ENCODE measurements at places on chromosomes 16 and 17.

DNA sequence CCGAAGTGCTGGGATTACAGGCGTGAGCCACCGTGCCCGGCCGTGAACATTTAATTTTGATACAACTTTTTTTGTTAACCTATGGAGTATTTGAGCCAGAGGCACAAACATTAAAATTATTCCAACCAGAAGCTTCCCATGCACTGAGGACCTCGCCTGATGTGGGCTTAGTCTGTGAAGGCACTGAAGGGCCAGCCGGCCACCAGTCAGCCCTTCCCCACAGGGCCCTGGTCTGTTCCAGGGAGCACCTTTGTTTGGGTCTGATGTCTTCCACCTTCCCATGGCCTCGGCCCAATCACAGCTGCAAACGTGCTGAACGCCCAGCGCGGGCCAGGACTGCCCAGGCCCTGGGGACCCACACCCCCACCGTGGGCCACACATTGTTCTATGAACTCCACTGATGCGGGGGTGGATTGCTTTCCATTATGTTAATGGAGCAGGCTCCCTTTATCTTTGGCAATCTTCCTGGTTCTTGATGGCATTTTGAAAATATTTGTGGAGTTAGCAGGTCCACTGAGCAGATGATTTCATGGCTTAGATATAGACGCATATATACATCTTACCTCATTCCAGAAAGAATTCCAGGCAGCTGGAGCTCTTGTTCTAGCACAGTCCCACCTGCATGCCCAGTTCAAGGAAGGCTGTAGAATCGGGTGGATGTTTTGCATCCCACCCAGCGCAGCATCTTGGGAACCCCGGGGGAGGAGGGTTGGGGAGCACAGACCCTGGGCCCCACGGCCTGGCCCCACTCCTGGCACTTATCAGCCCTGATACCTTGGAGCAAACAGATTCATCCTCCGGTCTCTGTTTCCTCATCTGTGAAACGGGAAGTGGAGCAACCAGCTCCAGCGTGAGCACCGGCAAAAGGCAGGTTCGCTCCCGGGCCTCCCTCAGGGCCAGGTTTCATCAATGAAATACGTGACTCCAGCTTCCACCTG lies 14.5 kb downstream of the SPIRE2 start:
- DNase-seq, result peak; percentile 58

GRCh38 chr17:16938496-16939207 lies 33.3 kb downstream of the TNFRSF13B start:
- DNase-seq, result no peak

GRCh38 chr17:65071861-65072260 lies 15.3 kb upstream of the GNA13 start:
- DNase-seq, result no peak

GRCh38 chr17:4616476-4616875 lies 25.0 kb downstream of the ALOX15 start:
- DNase-seq, result no peak

DNA sequence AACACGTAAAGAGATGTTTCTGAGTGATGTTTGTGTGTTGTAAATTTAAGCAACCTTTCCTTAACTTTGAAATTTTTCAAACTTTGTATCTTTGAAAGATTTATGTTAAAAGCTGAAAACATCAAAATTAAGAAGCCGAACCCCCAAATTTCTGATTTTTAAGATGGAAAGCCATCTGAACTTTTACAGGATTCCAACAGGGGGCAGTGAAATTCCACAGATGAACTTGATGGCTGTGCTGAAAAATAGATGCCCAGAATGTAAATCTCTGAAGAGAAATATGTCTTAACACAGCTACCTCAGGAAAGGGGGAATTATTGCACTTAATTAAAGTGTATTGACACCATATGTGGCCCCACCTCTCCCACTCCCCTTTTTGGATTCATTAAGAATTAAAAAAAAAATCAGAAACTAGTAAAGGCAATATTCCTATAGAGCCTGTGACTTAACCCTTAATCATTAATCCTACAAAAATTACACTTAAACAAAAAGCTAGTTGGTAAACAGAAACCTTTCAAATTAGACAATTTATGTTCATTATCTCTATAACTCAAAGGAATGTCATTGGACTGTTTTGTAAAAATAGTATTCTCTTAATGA lies 597.9 kb downstream of the KCNJ2 start:
- DNase-seq, result peak; percentile 15

GRCh38 chr16:1160773-1161348 lies 8.0 kb downstream of the CACNA1H start:
- no peak for DNase-seq

GRCh38 chr16:85668676-85669424 lies 19.9 kb downstream of the GINS2 start:
- DNase-seq, result no peak

DNA sequence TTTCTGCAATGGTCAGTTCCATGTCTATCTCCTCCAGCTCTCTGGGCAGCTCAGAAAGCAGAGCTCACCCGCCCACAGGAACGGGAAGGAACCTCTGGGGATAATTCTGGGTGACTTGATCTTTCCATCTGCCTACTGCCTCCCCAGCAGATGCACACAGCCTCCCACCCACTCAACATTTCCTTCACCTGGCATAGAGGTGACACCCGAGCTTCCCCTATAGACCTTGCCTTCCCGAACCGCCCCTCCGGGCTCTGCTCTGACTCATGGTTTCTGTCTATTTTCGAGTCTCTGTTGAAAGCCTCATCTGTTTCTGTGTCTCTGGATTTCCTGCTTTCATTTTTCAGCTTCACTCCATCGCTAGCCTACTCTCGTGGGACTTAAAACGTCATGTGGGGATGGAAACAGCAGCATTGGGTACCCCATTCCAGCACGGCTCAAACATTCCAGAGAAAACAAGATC lies 11.4 kb downstream of the GGA3 start:
- no peak for DNase-seq

DNA sequence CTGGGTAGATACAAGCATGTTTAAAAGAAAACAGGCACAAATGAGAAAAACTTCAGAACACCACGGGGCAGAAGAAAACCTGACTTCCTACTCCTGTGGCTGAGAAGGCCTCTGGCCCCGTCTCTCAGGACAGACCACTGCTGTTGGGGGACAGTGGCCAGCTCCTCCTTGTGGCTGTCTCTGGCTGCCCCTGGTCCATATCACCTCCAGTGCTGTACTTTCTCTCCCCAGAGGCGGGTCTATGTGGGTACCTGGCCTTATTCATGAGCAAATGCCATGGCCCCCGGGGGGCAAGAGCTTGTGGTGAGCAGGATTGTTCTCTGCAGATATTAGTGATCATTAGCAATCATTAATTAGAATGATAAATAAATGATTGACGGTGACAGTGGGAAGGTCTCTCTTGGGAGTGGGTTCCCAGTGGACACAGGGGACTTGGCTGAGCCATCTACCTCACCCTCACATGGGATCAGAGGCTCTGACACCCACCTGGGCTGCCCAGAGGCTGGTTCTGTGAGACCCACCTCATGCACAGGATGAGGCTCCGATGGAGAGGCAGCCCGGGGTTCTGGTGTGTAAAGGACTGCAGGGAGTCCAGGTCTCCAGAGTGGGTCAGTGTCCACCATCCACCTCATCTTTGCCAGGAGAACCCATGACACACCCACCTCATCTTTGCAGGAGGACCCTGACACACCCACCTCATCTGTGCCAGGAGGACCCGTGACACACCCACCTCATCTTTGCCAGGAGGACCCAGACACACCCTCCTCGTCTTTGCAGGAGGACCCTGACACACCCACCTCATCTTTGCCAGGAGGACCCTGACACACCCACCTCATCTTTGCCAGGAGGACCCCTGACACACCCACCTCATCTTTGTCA lies 30.6 kb upstream of the CBFA2T3 start:
- no peak for DNase-seq

GRCh38 chr17:39517224-39517623 lies 55.9 kb downstream of the CDK12 start:
- DNase-seq, result peak; percentile 58

GRCh38 chr16:12583237-12583897 lies 220.3 kb downstream of the CPPED1 start:
- no peak for DNase-seq

GRCh38 chr16:7303052-7303610 lies 29.5 kb upstream of the RBFOX1 start:
- no peak for DNase-seq

GRCh38 chr16:78574571-78574970 lies 475.1 kb downstream of the WWOX start:
- DNase-seq, result no peak

DNA sequence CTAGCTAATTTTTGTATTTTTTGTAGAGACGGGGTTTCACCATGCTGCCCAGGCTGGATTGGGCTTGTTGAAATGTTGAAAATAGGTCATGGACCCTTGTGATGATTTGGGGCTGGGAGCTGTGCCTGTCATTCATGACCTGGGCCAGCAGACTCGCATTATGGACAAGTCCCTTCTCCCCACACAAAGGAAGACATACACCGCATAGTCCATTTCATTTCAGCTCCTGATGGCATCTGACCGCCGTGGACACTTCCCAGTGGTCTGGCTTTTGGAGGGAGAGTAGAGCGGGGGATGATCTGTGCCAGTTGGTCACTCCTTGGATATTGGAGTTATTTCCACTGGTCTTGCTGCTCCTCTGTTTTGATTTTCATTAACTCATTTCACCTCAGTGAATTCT lies 34.8 kb downstream of the MPRIP start:
- no peak for DNase-seq

All from non-pigmented ciliary epithelial cell (primary cell).